ENCODE measurements at places on chromosomes 5 and 9.

- DNase-seq: no peak
Observed at GRCh38 chr5:41433552-41434181, 76.7 kb downstream of the PLCXD3 start.

DNA sequence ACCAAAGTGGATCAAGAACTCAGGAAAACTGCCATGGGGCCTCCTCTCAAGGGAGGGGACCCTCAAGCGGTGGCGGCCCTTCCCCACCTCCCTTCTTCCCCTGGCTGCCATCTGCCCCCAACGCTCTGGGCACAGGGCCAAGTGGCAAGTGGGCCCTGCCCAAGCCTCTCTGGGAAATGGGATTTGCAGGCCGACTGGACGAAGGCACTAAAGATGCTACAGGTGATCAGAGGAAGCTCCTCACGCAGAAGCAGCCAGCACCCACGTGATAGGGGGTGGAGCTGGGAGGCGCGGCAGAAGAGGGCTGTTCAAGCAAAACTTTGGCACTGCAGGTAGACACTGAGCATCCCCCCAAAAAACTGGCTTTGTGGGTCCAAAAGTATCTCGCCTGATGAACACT lies 52.7 kb upstream of the UBTD2 start:
- no peak for DNase-seq

DNA sequence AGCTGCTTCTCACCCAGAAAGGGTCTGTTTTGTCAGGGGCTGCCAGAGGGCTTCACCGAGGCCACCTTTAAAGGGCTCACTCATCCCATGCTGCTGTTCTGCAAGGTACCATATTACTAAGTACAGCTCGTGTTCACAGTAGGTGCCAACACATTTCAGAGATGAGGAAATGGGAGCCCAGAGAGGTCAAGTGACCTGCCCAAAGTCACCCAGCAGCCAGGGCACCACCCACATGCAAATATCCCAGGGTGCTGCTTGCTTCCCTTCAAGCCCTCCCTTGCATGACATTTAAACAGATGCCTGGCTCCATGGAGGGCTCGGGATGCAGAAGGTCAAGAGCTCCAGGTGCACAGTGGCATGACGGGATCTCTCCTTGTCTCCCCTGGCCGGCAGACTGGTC lies 123.5 kb upstream of the SARDH start:
- DNase-seq: no peak

GRCh38 chr5:29994519-29994918 lies 1199.0 kb upstream of the CDH6 start:
- no peak for DNase-seq

DNA sequence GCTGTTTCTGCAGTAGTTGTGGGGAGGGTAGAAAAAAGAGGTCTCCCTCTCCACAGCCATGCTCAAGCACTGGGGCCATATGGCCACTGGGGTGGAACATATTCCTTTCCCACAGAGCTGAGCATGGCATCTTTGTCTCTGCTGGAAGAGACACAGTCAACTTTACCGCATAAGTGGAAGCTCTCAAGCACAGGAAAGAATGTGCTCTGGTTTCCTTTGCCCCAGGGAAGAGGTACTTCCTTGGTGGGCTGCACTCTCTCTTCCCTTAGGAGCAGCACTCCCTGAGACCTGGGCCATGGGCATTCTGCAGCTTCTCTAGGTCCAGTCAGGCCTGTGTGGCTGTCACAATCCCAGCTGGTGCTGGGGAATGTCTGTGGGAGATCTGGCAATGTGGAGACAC lies 168.5 kb upstream of the ACTBL2 start:
- DNase-seq: no peak

DNA sequence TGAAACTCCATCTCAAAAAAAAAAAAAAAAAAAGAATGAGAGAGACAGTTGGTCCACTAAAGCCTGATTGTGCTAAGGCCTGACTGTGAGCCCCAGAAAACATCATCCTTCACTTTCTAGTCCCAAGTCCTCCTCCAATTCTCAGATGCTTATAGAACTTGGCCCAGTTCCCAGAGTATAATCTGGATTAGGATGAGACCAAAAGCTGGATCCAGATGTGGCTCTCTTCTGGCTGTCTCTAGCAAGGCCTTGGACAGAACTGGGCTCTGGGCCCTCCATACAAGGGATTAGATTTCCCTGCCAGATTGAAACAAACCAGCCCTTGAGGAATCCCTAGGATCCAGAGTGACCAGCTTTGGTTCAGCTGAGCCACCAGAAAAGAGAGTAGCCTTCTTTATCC lies 98.4 kb upstream of the ZNF366 start:
- DNase-seq: no peak

DNA sequence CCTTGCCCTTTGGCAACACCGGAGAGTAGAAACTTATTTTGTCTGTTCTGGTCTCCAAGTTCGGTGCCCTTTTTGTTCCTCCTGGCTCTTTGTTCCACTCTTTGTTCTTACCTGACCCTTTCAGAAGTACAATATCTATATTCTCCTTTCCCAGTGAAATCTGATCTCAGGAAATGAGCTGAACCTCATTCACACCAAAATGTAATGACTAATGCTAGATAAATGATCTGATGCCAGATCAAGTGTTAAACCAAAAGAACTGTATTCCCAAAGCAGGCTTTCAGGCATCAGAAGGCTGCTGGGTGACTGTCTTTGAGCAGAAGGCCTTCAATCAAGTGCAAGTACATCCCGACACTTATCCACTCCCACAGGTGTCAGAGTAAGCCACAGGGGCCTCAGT lies 156.4 kb downstream of the SPOCK1 start:
- no peak for DNase-seq

DNA sequence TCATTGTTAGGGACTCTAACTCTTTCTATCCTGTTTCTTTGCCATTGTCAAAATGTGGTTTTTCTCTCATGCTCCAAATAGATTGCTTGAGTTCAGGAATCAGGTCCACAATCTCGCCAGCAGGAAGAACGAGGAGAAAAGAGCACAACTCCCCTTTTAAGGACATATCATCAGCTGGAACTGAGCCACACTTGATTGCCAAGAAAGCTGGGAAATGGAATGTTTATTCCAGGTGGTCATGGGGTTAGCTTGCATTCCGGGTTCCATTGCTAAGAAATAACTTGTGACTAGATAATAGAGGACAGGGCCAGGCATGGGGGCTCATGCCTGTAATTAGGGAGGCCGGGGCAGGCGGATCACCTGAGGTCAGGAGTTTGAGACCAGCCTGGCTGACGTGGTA lies 32.4 kb upstream of the C9orf57 start:
- no peak for DNase-seq

DNA sequence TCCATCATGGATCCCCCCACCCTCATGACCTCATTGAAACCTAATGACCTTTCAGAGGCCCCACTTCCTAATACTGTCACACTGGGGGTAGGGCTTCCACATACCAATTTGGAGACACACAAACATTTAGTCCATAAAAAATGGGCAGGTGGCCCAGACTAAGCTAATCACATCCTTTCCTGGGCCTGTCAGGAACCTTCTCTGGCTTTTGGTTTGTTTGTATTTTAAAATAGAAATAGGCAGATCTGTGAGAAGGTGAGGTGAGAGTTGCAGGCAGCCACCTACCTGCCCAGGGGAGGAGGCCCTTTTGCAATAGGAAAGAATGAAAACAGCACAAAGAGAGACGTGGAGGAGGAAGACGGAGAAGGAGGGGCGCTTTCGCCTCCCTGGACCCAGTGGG lies 90.2 kb upstream of the BOD1 start:
- no peak for DNase-seq

DNA sequence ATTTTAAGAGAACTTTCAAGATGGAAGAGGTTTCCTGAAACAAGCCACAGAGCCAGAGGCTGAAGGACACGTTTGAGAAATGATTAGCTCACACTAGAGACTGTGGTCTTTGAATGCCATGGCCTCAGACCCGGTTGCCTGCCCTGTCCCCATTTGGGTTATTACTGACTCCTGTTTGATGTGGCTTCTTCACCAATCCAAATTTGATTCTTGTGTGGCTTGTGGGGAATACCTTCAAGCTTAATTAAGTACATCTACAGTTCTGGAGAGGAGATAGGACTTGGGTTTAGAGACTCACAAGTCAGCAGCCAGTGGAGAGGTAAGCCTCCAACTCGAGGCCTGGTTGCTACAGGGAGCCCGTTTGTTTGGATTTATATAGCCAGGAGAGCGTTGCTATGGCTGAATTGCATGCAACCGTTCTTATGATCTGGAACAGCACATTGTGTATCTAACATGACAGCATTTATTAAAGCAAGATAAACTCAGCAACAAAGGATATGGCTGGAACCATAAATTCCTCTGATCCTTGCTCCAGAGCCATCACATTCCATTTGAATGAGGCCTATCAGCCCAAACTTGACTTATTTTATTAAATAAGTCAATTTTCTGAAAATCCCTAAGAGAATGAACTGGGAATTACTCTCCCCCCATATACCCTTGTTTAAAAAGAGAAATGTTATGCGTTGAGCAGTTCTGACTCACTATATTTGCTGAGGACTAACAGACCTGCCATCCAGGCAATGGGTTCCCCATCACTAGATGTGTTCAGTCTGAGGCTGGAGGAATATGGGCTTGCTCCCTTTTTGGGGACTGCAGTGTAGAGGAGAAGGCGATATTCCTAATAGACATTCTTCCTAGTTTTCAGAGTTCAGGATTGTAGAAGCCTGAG lies 88.4 kb upstream of the TNFSF8 start:
- DNase-seq: no peak

DNA sequence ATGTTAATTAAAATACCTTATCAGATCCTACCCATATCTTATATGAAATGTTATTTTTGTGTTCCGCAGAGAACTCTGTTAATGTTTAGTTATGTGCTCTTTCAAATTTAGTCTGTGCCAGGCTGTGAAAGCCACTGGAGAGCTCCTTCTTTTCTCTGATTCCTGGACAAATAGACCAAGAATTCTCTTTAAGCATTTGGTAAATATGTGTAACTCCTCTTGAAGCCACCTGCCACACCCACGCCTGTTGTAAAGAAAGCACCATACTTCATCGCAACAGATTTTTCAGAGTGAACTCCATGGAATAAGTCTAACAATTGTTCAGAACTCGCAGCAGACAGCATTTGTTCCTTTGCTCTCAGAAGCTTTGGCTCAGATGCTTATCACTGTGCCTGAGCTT lies 301.1 kb downstream of the FAM170A start:
- no peak for DNase-seq

- DNase-seq: no peak
Observed at GRCh38 chr9:23731353-23731752, 94.7 kb downstream of the ELAVL2 start.

- DNase-seq: no peak
Observed at GRCh38 chr9:71812385-71812784, 44.1 kb upstream of the CEMIP2 start.

DNA sequence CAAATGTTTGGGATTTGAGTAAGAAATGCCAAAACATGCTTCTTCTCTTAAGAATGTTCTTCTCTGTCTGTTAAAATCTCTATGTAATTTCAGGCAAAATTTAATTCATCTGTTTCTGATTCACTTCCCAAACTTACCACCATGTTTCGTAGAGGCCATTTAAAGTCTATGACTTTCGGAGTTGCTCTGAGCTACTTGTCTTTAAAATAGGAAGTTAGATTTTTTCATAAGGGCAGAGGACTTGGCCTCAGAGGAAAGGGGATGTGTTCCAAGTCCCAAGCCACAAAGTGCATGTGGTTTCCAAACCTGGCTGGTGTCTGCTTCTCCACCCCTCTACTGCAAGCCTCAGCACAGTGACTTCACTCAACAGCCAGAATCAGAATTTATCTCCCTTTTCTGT lies 111.3 kb upstream of the ADRA1B start:
- no peak for DNase-seq

GRCh38 chr5:757346-757930 lies 27.1 kb downstream of the ZDHHC11B start:
- no peak for DNase-seq

GRCh38 chr5:154410786-154411185 lies 35.0 kb upstream of the SAP30L start:
- DNase-seq: no peak

- no peak for DNase-seq
Observed at GRCh38 chr5:175475248-175475647, 3.1 kb upstream of the SFXN1 start.

DNA sequence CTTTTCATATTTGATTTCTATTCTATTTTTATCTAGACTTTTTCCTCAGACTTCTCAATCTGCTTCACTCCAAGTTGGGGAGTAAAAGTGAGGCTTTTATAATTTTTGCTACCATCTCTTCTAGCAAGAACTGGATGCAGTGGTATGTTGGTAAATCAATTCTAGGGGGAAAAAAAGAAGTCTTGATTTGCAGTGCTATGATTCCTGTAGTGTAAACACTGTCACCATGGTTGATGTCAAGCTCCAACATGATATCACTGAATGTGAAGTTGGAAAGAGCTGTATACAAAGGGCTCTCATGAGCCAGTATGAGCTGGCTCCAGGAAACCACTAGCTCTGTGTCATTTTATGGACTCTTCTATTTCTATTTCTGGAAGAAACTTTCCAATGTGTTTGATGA lies 439.2 kb downstream of the NTRK2 start:
- no peak for DNase-seq

- DNase-seq: no peak
Observed at GRCh38 chr9:16341177-16341576, 529.3 kb downstream of the BNC2 start.

DNA sequence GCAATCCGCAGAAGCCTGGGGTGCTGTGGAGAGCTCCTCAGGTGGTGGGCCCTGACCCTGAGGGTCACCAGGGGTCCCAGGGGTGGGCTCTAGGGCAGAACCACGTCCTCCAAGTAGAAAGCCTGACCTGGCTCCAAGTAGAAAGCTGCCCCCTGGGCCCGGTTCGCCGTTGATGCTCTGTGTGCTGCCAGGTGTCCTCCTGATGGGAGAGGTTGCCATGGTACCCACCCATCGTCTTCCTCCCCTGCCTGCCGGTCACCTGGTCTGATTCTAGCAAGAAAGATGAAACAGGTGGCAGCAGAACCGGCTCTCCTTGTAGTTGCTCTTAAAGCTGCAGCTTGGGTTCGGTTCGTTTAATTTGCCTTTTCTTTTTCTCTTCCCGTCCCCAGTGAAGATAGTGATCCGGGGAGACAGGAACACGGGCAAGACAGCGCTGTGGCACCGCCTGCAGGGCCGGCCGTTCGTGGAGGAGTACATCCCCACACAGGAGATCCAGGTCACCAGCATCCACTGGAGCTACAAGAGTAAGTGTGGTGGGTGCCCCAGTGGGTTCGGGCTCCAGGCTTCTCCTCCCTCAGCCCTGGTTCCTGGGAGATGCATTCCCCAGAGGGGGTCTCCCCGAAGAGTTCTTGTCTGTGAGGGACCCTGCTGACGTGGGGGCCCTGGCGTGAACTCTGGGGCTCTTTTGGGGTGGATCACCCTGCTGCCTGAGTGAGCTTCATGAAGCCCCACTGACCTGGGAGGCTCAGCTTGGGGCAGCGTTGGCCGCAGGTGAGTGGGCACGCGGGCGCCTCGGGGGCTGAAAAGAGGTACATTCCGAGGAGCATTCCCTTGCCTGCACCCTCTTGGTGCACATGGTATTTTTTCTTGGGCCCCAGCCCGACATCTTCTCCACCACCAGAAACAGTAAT lies 15.6 kb downstream of the RABL6 start:
- DNase-seq: no peak
